ENCODE measurements at places on chromosomes 3 and 15. TPM values are rescaled to one million over a fixed set of nuclear protein-coding genes. Genes with fewer than 3 reads are reported as not detected.

PIGBOS1 gene
- 14.9 TPM for total RNA-seq

VIPR1 gene
- total RNA-seq, result not detected

MFGE8 gene
- 114 TPM for total RNA-seq

AQP9 gene
- total RNA-seq, result not detected

C3orf70 gene
- total RNA-seq, result 0.06 TPM

PLSCR5 gene
- total RNA-seq, result not detected

XIRP1 gene
- total RNA-seq, result not detected

TLE3 gene
- total RNA-seq, result 36.0 TPM

CLDN1 gene
- total RNA-seq, result not detected

GOLGA8J gene
- not detected for total RNA-seq

CYP8B1 gene
- total RNA-seq, result not detected

NEO1 gene
- total RNA-seq, result 0.81 TPM

RPP25 gene
- total RNA-seq, result 31.8 TPM

PCOLCE2 gene
- 36.6 TPM for total RNA-seq

NR2E3 gene
- total RNA-seq, result not detected

SYNPR gene
- total RNA-seq, result not detected

CISH gene
- 2.2 TPM for total RNA-seq

TCTA gene
- total RNA-seq, result 23.7 TPM

SAXO2 gene
- total RNA-seq, result not detected

CNTN4 gene
- total RNA-seq, result not detected

HRG gene
- not detected for total RNA-seq

MYRIP gene
- not detected for total RNA-seq

SMC4 gene
- total RNA-seq, result 168 TPM

STRIT1 gene
- not detected for total RNA-seq

GAP43 gene
- not detected for total RNA-seq

RASGRP1 gene
- total RNA-seq, result not detected

GATM gene
- total RNA-seq, result 26.7 TPM

C3orf22 gene
- not detected for total RNA-seq

NR2F2 gene
- total RNA-seq, result 3.6 TPM

DPPA2 gene
- total RNA-seq, result not detected

GNAT1 gene
- not detected for total RNA-seq

DRD3 gene
- not detected for total RNA-seq

REC114 gene
- not detected for total RNA-seq

SAMD7 gene
- total RNA-seq, result not detected

PRTG gene
- 35.5 TPM for total RNA-seq

PPM1L gene
- under 0.01 TPM for total RNA-seq

FBXO40 gene
- total RNA-seq, result not detected

SLITRK3 gene
- not detected for total RNA-seq

TM4SF18 gene
- 13.4 TPM for total RNA-seq

NMD3 gene
- 43.2 TPM for total RNA-seq

SLC9C1 gene
- total RNA-seq, result not detected
